Fibroblast of mammary gland (primary cell): ENCODE measurements at places on chromosomes 6 and 20.

GRCh38 chr20:63009988-63010769 lies 3.4 kb upstream of the BHLHE23 start:
- DNase-seq: peak; percentile 16

- peak; percentile 56 for DNase-seq
Observed at GRCh38 chr6:143061597-143062385, 1.1 kb downstream of the AIG1 start.

DNA sequence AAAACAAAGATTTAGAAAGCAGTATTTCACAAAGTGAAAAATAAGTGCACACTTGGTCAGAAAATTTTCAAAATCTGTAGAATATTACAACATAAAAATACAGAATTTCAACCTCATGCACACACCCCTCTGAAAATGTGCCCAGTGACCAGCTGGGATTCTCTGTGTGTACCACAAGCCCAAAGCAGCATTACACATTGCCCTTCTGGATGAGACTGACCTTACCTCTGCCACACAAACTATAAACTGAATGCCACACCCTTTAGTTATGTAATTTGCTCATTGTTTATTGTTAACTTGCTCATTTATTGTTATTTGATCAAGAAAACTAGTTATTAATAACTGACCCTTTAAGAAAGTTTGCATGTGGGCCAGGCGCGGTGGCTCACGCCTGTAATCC lies 303.0 kb downstream of the FOXC1 start:
- DNase-seq: no peak

DNA sequence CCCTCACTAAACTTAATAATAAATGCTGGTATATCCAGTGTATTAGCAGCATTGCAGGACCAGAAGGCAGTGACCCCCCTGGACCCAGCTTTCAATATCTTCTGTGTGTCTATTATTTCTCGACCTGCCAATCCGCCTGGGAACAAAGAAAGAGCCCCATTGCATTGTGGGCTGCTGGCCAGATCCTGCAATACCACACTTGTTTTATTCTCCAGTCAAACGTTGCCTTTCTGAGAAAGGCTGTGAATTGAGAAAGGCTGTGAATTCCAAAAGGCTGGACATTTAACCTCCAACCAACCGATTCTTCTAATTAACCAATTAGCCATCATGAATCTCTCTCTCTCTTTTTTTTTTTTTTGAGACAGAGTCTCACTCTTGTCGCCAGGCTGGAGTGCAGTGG lies 1.5 kb upstream of the MTO1 start:
- DNase-seq: no peak

DNA sequence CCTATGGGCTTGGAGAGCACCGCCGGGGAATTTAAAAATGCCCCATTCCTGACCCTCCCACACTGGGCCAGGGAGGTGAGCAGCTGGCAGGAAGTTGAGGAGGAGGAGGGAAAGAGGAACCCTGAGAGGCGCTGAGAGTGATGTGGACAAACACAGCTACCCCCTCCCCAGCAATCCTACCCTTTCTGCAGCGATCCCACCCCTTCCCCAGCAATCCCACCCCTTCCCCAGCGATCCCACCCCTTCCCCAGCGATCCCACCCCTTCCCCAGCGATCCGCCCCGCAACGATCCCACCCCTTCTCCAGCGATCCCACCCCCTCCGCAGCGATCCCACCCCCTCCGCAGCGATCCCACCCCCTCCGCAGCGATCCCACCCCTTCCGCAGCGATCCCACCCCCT lies 111.6 kb downstream of the SYCP2 start:
- no peak for DNase-seq

DNA sequence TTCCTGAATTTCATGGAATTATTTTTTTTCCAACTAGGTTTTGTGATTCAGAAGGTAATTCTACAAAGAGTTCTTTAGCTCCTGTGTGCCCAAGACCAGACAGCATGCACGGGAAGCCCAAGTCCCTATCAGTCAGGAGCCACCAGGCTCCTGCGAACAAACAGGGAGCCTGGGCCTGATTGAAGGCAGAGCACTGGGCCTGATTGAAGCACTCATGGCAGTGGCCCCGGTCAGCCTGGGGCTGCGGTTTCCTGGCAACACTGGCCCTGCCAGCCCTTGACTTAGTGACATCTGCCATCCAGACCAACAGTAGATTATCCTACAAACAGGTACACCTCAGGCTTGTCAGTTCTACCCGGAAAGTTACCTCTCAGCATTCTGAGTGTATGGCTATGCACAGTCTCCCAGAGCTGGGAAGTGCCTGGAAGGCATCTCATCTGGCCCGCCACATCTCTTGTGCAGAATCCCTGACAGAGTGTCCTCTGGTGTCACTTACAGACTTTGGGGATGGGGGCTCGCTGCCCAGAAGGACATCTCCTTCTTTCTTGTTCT lies 133.8 kb downstream of the VEGFA start:
- DNase-seq: no peak

DNA sequence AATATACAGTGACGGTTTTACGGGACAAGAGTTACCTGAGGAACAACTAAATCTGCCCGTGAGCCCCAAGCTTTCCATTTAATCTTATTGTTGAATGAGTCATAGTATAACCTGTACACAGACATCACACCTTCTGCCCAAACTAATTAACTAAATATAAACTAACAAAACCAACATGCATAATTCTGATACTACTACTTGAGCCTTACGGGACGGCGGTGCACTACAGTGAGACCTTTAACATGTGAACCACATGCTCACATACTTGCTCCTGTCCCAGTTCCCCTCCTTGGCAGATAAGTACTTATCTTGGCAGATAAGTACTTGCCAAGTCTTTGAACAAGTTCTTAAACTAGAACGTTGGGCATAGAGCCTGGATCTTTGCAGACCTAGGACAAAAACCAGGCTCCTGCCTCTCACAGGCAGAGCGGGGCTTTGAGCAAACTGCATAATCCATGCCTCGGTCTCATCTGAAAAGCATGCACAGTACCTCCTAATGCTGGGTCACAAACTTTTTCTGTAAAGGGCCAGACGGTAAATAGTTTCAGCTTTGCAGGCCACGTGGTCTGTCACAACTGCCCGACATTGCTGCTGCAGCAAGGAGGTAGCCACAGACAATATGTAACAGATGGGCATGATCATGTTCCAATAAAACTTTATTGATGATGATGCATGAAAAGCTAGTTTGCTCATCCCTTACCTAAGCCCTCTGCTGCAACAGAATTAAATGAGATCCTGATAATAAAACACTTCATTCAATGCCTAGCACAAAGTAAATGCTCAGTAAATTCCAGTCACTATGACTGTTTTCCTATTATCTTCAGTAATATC lies 23.0 kb downstream of the ZNF217 start:
- DNase-seq: no peak

DNA sequence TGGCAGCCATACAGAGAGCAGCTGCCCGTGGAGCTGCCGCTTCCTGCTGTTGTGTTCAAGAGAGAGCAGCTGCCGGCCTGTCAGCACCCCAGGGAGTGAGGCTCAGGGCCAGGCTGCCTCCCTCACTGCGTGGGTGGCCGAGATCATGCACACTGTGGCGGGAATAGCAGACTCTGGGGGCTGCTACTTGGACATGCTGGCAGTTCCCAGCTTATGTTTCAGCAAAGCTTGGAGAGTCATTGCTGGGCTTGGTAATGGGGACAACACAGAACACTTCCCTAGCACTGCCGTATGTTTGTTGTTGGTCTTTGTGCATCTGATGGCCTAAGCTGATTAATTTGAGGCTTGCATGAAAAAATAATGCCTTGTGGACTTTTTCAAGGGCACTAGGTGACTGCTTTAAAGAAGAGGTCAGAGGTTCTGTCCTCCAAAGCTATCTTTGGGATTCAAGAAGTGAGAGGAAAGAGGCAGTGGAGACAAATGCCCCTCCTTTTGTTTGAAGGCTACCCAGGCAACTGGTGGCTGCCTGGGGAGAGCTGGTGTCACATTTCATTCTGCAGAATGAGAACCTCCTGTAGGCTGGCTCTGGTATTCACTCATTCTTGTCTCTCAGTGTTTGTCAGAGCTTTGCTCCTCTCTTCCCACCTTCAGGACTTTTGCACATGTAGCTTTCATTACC lies 18.8 kb downstream of the MRAP2 start:
- DNase-seq: peak; percentile 68

GRCh38 chr6:3958255-3958654 lies 109.1 kb downstream of the FAM50B start:
- DNase-seq: no peak

DNA sequence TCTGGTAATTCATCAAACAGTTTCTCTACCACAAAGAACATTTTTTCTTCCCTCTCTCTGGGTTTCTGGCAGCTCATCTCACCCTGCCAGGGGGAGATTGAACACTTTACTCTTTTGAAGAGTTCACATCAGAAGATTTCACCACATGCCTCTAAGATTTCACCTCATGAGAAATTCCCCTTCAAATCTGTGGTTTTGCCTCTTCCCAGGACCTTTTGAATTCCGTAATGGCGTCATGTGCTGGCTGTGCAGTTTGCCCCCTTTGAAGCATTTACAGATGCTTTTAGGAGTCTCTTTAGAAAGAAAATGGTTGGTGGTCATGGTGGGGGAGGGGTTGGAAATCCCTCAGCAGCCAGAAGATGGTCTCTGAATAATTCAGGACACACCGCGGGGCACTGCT lies 486.1 kb downstream of the QKI start:
- peak; percentile 6 for DNase-seq

GRCh38 chr6:40509086-40509485 lies 78.1 kb downstream of the LRFN2 start:
- DNase-seq: no peak

DNA sequence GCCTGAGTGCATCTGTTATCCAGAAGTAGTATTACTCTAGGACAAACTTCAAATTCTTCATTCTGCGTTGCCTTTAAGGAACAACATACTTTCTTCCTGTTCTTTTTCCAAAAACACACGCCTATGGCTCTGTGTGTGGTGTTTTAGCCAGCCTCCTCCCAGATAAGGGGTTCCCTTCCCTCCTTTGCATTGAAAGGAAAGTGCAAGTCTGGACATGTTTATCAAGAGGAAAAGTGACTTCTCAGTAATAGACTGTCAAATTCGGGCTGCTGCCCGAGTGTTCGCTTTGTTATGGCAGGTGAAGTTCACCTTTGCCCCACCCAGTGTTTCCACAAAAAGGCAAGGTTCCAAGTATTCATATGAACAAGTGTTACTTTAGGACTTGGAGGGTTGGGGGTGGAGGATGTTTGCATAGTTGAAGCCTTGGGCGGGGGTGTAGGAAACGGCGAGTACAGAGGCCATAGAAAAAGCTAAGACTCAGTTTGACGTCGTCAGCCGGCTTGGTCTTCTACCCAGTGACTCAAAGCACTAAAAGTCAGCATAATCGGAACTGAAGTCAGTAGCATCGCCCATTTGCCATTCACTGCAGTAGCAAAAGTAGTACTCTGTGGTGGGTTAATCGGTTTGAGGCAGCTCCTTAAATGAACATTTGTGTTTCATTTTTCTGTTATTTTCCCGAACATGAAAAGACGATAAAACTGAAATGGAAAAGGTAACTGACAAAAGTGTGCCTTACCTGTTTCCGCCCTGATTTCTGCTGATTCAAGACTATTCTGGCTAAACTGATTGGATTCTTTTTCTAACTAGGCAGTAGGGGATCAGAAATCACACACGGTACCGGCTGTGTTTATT lies 12.5 kb downstream of the PRDM1 start:
- DNase-seq: peak; percentile 86

DNA sequence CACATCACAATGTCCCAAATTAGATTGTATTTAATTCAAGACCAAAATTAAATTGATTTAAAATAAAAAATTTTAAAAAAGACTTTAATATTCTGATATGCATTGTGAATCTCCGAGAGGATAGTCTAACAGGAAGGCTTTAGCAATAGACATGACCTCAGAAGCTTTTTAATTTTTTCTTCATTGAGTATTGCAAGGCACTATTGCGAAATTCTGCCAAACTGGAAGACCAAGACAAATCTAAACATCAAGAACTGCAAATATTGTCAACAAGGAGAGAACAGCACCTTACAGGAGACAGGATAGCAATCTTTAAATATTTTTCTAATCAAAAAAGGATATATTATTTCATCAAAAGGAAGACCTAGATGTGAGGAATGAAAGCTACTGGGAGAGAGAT lies 56.9 kb downstream of the BMP5 start:
- DNase-seq: peak; percentile 59

- peak; percentile 83 for DNase-seq
Observed at GRCh38 chr6:43383021-43383667, 13.7 kb upstream of the ZNF318 start.

DNA sequence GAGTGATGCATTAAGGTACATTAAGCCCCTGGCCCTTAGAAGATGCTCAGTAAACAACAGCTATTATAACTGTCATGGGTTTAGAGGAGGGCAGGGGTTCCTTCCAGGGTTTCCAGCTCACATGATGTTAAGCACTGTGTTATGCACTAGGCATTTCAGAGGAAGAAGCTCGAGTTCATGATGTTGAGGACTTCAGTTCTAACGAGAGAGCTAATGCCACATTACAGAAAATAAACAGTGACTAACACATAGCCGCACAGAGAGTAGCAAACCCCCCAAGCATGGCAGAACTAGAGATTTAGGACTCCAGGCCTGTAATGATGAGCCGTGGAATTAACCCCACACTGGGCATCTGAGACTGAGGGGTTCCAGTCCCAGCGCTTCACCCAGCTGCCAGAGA lies 105.2 kb downstream of the UNC5CL start:
- DNase-seq: no peak

DNA sequence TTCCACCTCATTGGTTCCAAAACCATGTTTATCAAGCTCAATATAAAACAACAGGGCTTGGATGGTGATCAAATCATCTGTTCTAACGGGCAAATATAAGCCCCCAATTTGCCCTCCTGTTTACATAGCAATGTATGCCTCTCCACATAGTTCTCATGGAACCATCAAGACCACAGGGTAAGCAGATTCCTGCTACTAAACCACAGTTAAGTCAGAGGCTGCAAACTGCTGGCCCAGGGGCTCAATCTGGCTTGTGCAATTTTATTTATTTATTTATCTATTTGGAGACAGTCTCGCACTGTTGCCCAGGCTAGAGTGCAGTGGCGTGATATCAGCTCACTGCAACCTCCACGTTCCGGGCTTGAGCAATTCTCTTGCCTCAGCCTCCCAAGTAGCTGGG lies 18.9 kb upstream of the MTHFD1L start:
- DNase-seq: no peak
